ENCODE measurements at places on chromosomes 7 and 10. TPM values are rescaled to one million over a fixed set of nuclear protein-coding genes. Genes with fewer than 3 reads are reported as not detected.

The PILRA gene
- 0.92 TPM for total RNA-seq

The CCDC126 gene
- 3.2 TPM for total RNA-seq

The KCTD7 gene
- total RNA-seq: 5.5 TPM

The CALML3 gene
- total RNA-seq: not detected

The FAM241B gene
- 37.5 TPM for total RNA-seq

DNA sequence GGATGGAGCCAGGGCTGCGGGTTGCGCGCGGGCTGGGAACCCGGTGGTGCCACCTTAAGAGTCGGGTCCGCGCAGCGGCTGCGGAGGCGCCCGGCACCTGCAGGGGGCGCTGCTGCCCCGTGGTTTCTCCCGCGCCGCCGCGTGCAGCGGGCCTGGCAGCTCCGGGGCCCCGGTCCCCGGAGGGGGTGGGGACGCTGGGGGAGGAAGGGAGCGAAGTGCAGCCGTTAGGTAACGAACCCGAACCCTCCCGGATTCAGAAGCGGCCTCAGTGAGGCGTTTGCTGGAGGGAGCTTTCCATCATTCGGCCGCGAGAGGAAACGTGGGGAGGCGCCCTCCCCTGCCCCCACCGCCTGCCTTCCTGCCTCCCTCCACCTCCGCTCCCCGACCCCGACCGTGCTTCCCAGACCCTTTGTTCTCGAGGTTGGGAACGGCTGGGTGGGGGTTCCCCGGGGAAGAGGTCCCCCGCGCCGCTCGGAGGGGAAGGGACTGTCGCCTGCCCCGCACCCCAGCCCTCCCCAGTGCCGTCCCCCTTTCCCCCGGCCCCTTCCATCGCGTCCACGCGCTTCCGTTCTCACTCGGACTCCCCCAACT is 29.6 kb downstream of the SKIDA1 start:
- H3K36me3 ChIP-seq: no peaks in the 10 kb centered on the region
- H3K4me1 ChIP-seq: no peaks in the 10 kb centered on the region
- peak overlapping the region; percentile 21 for H3K27ac ChIP-seq

- H3K4me3 ChIP-seq: no peak overlapping the region
- H3K4me1 ChIP-seq: peaks cover 42% of the 10 kb centered on the region
- no peaks in the 10 kb centered on the region for H3K36me3 ChIP-seq
- no peaks in the 10 kb centered on the region for H3K27me3 ChIP-seq
Measured at GRCh38 chr10:37733822-37734221, 123.6 kb downstream of the ZNF248 start.

- peak overlapping the region; percentile 99 for H3K27ac ChIP-seq
- peak overlapping the region; percentile 27 for H3K4me3 ChIP-seq
- H3K27me3 ChIP-seq: no peaks in the 10 kb centered on the region
- peaks cover 64% of the 10 kb centered on the region for H3K4me1 ChIP-seq
Measured at GRCh38 chr10:106557951-106558733, 606.4 kb downstream of the SORCS1 start.

DNA sequence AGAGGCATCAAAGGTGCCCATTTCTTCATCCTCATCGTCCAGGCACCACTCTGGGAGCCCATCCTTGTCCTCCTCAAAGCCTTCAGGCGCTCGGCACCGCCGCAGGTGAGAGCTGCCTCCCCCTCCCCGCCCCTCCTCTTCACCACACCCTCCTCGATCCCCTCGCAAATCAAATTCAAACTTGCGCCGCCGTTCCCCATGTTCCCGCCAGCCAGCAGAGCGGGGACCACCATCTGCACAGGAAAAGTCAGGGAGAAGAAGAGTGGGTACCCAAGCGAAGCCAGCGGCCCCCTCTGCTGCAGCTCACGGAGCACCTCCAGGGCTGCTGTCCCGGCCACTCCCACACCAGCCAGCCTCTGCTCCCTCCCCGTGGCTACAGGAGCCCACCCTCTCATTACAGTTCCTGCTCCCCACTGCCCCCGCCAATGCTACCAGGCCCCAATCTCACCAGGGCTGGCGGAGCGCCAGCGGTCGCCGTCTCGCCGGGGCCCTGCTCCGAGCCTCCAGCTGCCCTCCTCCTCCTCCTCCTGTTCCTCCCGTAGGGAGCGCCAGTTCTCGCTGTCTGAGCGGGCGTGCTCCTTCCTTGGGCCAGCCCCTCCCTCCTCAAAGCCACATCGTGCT is 7.7 kb downstream of the GIGYF1 start:
- H3K4me3 ChIP-seq: no peak overlapping the region
- H3K27me3 ChIP-seq: no peaks in the 10 kb centered on the region
- H3K4me1 ChIP-seq: no peaks in the 10 kb centered on the region
- no peak overlapping the region for H3K27ac ChIP-seq

DNA sequence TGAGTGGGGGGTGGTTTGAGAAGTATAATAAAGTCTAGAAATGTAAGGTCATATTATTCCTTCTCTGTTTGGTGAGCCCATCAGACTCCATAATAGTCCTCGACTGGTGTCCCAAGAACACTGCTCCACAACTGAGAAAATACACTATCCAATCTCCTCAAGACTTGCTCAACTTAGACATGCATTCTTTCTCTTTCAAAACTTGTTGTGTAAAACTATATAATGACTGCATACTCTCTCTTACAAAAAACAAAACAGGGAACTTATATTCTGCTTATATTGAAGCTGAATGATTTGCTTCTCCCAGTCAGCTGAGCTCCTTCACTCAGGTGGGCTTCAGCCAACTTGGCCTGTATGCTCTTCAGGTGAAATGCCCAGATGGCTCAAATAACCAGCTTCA is 204.7 kb downstream of the ZNF365 start:
- no peak overlapping the region for H3K27ac ChIP-seq
- DNase-seq: no peak
- no peaks in the 10 kb centered on the region for H3K27me3 ChIP-seq
- H3K4me1 ChIP-seq: peaks cover 11% of the 10 kb centered on the region
- no peak overlapping the region for H3K4me3 ChIP-seq
- no peaks in the 10 kb centered on the region for H3K36me3 ChIP-seq

GRCh38 chr10:96703358-96703757 is 17.0 kb downstream of the PIK3AP1 start:
- no peaks in the 10 kb centered on the region for H3K4me1 ChIP-seq
- no peaks in the 10 kb centered on the region for H3K36me3 ChIP-seq
- no peak overlapping the region for H3K4me3 ChIP-seq
- DNase-seq: no peak
- H3K27me3 ChIP-seq: no peaks in the 10 kb centered on the region
- H3K27ac ChIP-seq: no peak overlapping the region

GRCh38 chr10:34580214-34580613 is 234.9 kb downstream of the PARD3 start:
- peak overlapping the region; percentile 66 for H3K27ac ChIP-seq
- no peaks in the 10 kb centered on the region for H3K36me3 ChIP-seq
- DNase-seq: no peak

GRCh38 chr7:142442396-142442795 is 184.5 kb upstream of the PRSS58 start:
- no peak for DNase-seq
- H3K36me3 ChIP-seq: no peaks in the 10 kb centered on the region
- no peak overlapping the region for H3K27ac ChIP-seq
- H3K4me3 ChIP-seq: no peak overlapping the region
- no peaks in the 10 kb centered on the region for H3K27me3 ChIP-seq

DNA sequence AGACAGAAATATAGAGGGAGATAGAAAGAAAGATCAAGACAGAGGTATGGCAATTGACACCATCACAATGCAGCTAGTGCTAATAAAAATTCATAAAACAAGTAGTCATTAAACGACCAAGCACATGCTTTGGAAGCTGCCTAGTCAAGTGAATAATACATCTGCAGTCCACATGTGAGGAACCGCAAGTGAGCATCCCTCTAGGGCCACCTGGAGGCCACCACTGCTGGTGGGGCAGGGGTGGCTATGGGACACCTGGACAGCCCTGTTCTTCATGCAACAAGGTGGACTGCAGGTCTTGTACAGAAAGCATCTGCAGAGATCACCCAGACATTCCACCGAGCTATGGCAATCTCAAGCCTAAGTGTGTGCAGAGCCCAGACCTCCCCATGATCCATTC is 451.1 kb upstream of the PFKP start:
- no peaks in the 10 kb centered on the region for H3K36me3 ChIP-seq
- no peak overlapping the region for H3K4me3 ChIP-seq
- DNase-seq: no peak
- H3K27me3 ChIP-seq: no peaks in the 10 kb centered on the region
- H3K27ac ChIP-seq: no peak overlapping the region
